Esophagus muscularis mucosa (tissue), 4 donors: ENCODE measurements at places on chromosomes 2 and 18. TPM values are rescaled to one million over a fixed set of nuclear protein-coding genes. Genes with fewer than 3 reads are reported as not detected.

DNA sequence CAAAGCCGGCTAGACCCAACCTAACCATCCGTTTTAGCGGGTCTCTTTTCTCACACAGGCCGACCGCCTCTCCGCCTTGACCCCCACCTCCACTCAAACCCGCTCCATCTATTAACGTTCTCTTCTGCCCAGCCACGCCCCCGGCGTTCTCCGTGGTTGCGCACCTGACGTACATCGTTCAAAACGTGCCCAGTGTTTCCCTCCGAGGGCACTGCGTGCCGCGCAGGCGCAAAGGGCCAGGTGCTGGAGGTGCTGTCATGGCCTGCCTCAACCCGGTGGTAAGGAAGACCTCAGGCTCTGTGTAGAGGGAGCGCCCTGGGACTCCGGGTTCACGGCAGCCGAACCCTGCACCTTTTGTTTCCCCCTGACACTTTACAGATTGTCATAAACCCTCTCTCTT is at the start of gene GTF2A1L:
Gene GTF2A1L (plus strand): TSS at position 239 of the 400 bp plus-strand sequence. CDS start 19 bp downstream, at position 258.
- DNase-seq = no peak

Gene AGXT
- not detected for total RNA-seq

- no peak for DNase-seq
Measured at GRCh38 chr2:23940718-23941620, 706 bp downstream of the UBXN2A start.

DNA sequence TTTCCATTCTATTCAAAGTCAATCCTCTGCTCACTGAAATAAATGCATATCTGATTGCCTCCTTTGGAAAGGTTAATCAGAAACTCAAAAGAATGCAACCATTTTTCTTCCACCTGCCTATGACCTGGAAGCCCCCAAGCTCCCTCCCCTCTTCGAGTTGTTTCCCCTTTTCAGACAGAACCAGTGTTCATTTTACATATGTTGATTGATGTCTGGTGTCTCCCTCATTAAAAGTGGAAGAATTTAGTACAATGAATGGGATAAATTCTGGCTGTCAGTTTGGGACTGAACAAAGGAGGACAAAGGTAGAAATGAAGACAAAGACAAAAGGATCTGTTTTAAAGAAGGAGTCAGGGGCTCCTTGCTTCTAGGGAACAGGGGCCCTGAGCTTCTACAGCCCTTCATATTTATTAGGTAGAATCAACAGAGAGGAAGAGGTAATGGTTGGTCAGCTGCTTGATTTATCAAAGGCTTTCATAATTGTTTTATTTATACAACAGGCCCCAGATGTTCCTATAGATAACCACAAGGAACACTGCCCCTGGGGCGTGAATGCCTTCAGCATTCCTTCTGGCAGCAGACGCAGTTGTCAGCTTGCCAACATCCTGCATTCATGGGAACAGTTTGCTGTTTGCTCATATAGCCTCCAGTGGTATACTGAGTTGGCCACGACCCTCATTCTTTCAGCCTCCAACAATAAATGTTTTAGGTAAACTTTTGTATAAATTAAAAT is 949.8 kb upstream of the LRATD1 start:
- no peak for DNase-seq

GRCh38 chr2:200161458-200161857 is 145.0 kb upstream of the SPATS2L start:
- DNase-seq = peak; percentile 55

Gene SEPTIN10
- 133 TPM for total RNA-seq

Gene SFTPB
- 26.6 TPM for total RNA-seq

Gene SIX2
- 1.7 TPM for total RNA-seq

Gene DTNA
- total RNA-seq = 264 TPM

DNA sequence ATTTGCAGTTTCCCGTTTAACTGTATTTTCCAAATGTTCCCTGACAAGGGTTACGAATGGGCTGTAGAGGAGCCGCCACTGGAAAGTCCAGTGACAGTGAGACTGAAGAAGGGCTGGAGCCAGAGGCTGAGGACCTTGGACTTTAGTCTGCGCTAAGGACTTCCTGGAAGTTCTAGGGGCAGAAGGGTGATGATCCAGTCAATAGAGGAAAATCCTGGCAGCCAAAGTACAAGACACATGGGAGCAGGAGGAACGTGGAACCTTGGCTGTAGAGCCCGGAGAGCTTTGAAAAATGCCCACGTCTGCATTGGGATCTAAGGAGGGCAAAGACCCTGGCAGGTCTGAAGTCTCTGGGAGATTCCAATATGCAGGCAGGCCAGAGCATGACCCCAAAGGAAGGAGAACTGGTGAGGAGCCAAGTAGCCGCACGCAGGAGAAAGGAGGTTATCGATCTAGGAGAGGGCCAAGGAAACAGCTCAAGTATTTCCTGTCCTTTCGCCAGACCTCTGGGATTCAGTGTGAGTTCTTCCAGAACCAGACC is 28.5 kb downstream of the MBP start:
- DNase-seq = no peak

DNA sequence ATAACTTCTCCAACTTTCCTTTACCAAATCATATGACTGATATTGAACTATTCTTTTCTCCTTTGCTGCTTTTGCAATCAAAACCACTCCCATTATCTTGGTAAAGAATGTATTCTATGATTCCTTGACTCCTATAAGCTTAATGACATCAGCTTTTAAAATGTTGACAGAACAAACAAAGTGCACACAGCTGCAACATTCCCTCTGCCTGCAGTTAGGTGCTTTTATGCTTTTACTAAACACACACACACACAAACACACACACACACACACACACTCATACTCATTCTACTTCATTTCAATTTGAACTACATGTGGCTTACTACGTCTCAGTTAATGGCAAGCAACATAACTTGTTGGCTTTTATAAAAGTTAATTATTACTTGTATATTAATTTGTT is 946.6 kb downstream of the DPP10 start:
- no peak for DNase-seq

- DNase-seq = peak; percentile 88
Measured at GRCh38 chr2:11093467-11093866, 61.8 kb upstream of the SLC66A3 start.

Gene ADCYAP1
- total RNA-seq = 4.0 TPM

DNA sequence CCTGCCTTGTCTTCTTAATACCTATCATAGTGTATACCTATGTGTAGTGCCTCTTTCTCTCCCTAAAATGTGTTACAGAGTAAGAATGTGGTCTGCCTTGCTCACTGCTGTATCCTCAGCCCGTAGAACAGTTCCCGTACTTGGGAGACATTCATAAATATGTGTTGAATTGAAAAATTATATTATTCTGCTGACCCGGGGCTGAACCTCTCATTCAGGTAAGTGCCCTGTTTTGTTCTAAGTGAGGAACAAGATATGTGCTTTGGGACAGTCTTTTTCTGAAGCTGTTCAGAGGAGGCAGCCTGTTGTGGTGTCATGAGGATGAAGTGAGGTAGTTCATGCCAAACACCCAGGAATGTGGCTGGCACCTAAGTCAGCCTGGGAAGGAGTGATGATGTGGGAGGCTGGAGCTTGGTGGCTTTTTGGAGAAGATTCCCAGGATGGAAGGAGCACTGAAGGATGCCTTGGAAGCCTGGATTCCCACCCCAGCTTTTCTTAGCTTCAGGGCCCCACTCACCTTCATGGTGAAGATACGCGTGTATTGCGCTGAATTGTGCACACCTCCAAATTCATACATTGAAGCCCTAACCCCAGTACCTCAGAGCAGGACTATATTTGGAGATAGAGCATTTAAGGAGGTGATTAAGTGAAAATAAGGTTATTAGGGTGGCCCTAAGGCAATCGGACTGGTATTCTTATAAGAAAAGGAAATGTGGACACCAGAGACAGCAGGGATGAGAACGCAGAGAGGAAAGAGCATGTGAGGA is 166.3 kb downstream of the DDX1 start:
- DNase-seq = no peak

Gene UPP2
- not detected for total RNA-seq

Gene TXNL1
- total RNA-seq = 41.3 TPM

- DNase-seq = no peak
Measured at GRCh38 chr2:32807662-32808061, 139.1 kb upstream of the LTBP1 start.

DNA sequence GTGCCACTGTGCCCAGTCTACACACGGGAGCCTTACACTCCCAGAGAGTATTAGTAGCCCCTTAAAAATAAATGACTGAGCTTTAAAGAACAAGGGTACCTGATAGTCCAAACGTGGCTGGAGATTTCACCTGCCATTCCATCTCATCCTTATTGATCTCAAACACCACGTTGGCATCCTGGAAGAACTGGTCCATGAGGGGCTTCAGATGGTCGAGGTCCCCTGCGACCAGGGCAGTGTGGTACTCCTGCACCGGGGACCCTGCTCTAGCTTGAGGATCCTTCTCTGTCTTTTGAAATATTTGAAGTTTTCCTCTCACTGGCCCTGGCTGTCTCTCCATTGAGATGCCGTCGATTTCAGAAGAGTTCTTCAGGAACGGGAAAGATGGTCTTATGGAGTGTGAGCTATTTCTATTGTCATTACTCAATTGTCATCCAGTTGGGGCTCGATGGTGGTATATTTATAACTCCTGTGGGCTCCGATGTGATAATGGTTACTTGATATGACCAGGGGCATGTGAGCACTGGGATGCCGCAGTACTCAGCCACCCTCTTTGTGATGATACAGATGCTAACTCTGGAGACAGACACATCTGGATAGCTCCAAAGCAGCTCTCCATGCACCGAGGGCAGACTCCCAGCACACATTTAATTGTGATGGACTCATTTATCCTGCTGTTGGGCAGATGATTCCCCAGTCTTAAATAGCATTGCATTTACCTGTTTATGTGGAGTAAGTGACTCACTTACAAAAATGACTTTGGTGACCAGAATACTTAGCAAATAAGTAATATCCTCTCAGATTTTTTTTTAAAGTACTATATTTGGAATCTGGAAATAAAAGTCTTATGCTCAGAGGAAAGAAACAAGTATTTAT is 22.8 kb downstream of the ASB18 start:
- DNase-seq = peak; percentile 78

- DNase-seq = no peak
Measured at GRCh38 chr2:486371-486770, 190.8 kb downstream of the TMEM18 start.
